MG63 (cell line): ENCODE measurements at places on chromosomes 7 and 10. TPM values are rescaled to one million over a fixed set of nuclear protein-coding genes. Genes with fewer than 3 reads are reported as not detected.

DNA sequence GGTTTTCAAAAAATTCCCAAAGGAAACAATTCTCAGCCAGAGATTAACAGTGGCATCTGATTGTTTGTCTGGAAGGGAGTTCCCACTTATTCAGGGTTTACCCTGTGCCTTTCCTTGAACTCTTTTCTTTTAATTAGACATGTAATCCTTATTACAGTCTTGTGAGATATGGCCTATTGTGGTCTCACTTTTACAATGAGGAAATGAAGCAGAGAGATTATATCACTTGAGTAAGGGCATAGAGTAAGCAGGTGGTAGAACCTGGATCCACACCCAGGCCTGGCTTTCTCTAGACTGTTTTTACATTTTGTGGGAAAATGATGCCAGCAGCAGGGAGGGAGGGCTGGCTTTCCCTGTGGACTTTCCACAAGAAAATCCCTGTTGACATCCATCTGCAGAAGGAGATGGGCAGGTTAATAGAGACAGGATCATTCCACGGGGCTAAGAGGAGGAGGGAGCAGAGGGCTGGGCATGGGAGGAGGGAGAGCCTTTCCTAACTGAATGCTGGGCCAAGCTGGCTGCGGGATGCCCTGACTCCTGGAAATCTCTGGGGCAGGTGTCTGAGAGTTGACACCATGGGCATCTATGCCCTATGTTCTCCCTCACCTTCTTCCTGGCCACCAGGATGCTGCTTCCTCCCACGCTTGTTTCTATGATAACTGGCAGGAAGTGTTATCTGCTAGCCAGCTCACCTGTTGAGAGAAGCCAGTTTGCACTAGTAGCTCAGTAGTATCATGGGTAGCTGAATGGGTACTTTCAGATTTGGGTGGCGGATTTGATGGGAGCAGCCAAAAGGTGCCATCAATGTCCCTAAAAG is 28.7 kb upstream of the ARHGAP22 start:
- DNase-seq, result no peak

Gene AKR1D1
- total RNA-seq, result not detected in 2 replicates

Gene TMEM270
- not detected in 2 replicates for total RNA-seq

DNA sequence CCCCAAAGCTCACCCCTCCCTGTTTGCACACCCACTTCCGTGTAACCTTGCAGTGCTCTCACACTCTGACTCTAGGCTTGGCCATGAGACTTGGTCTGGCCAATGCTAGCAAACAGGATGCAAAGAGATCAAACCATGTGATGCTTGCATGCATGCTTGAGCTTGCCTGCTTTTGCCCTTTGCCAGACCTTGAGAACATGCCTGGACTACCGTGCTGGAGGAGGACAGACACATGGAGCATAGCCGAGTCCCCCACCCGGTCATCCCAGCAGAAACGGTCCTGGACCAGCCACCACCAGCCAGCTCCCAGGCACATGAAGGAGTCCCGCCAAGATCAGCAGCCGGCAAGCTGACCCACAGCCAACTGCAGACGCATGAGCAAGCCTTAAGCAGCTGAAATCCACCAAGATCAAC is 23.4 kb downstream of the PYROXD2 start:
- DNase-seq, result peak; percentile 94

DNA sequence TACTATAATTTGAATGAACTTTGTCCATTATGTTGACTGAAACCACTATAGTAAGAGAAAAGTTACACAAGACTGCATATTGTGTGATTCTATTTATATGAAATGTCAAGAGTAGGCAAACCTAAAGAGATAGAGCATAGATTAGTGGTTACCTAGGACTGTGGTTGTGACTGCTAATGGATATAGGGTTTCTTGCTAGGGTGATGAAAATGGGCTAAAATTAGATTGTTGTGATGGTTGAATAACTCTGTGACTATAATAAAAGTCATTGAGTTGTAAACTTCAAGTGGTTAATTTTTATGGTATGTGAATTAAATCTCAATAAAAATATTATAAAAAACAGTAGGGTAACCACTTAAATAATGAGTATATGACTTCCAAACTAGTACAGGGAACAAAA is 142.9 kb upstream of the AHR start:
- DNase-seq, result no peak

DNA sequence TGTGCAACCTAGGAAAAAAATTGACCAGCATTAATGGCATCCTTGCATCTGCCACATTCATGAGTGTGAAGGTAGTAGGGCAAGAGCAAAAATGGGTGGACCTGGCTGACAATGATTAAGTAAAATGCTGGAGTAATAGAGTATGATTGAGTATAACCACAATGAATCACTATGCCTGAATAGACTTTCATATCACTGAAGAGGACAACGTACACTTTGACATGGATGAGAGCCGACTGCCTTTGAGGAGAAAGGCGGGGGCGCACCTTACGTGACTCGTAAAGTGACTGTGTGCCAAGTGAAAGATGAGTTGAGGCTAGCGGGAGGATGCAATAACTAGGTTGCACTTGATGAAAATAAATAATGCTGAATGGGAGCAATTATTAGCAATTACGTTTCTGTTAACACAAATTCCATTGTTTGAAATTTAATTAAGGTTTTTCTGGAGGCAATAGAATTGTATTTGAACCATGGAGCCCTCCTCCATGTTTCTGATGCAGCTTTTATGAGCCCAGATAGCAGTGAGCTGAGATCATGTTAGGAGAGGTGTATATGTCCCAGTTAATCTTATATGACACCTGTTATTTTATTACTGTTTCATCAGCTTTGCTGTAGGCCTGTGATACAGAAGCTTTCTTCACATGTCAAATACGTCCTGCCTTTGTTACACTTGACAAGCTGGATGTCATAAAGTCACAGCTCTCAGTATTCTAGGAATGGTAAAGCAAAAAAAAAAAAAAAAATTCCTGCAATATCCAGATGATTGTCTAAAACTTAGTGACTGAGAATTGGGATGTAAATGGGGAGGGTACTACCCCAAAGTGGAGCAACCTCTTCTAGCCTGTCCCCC is 596.5 kb downstream of the NXPH1 start:
- no peak for DNase-seq

DNA sequence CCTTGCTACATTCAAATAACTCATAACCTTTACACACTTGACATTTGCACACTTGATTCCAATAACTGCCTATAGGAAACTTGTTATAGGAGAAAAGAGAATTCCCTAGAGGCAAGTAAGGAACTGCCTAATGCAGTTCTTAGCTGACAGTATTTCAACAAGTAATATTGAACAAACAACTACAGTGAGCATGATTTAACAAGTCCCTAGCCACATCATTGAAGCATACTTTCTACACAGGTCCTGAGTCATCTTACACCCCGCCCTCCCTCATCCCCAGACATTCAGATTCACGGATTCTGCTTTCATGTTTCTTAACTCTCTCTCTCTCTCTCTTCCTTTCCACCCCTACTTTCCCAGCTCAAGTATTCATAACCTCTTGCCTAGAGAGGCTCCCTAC is 153.5 kb downstream of the LSM5 start:
- DNase-seq, result no peak

Gene HYAL4
- not detected in 2 replicates for total RNA-seq
